ENCODE measurements at places on chromosomes 5 and 9.

DNA sequence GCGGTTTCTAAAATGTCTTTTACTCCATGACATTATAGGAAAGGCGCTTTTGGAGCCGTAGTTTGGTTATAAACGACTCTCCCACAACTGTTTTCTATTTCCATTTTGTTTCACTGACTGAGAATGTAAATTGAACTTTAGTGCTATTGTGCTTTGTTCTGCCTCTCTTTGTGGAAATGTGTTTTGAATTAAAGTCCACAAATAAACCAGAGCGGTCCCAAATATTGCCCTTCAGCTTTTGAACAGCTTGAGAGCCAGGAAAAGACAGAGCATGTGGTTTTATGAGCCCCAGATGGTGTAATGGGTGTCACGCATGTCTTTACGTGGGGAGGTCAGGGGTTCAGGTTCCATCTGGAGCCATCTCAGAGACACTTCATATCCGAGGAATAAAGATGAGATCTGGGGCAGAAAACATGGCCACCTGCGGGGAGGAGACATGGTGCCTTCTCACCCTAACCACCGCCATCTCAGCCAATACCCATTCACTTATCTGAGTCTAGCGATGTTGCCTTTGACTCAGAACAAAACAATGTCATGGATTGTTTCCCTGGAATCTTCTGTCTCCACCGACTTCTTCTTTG is 42.5 kb upstream of the ROR2 start:
- DNase-seq = no peak

- DNase-seq = no peak
Observed at GRCh38 chr5:60024104-60024503, 130.6 kb upstream of the PDE4D start.

- no peak for DNase-seq
Observed at GRCh38 chr9:95666096-95666784, 149.5 kb upstream of the PTCH1 start.

GRCh38 chr9:123583646-123584045 is 227.6 kb downstream of the CRB2 start:
- no peak for DNase-seq

DNA sequence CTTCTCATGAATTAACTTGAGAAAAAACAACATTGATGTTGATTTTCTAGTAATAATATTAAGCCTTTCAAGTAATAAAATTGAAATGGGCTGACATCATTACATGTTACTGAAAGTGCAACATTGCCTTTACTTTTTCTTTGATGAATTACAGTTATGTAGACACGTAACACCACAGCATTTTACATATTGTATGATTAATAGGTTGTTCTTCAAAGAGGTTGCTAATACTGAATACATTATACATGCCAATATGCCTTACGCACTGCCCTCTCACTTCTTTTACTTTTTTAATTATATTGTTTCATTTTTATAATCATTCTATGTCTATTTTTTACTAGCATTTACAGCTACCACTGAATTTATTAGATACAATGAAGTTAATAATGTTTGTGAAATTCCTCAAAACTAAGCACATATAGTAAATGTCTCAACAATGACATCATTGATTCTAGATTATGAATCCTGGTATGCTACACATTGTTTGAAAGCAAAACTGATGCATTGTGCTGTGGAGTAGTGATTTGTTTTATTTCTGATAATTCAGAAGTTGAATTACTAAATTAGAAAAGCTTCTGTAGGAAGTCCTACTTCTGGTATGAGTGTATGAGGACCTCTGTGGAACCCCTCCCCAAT is 464.4 kb upstream of the IZUMO3 start:
- DNase-seq = no peak

DNA sequence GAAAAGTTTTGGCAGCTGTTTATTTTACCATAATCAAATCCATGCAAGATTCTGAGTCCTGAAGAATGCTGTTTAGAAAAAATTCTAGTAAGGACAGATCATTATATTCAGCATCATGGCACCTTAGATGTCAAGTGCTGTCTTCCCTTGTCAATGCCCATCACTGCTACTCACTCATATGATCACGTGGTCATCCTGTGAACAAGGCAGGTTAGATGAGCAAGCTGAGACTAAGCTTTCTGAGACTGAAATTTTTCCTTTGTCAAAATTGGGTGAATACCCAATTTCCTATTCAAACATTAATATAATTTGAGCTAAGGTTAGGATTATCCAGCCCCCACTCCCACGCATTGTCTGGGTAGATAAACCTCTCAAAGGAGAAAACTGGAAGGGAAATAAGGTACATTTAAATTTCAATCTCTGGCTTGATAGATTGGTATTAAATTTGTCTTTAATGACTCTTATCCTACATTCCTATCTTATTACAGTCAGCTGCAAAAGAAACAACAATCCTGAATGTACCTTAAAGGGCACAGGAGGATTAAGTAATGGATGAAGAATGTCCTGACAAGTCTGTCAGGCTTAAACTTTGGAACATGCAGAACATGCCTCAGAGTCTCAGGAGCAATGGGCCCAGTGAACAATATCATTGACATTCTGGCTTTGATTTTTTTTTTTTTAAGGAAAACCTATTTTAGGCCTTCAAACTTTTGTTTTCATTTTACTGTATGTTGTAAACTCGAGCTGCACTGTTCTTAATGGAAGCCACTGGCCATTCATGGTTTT is 148.7 kb upstream of the RANBP3L start:
- DNase-seq = no peak

GRCh38 chr5:35783551-35783950 is 73.1 kb upstream of the IL7R start:
- DNase-seq = no peak

DNA sequence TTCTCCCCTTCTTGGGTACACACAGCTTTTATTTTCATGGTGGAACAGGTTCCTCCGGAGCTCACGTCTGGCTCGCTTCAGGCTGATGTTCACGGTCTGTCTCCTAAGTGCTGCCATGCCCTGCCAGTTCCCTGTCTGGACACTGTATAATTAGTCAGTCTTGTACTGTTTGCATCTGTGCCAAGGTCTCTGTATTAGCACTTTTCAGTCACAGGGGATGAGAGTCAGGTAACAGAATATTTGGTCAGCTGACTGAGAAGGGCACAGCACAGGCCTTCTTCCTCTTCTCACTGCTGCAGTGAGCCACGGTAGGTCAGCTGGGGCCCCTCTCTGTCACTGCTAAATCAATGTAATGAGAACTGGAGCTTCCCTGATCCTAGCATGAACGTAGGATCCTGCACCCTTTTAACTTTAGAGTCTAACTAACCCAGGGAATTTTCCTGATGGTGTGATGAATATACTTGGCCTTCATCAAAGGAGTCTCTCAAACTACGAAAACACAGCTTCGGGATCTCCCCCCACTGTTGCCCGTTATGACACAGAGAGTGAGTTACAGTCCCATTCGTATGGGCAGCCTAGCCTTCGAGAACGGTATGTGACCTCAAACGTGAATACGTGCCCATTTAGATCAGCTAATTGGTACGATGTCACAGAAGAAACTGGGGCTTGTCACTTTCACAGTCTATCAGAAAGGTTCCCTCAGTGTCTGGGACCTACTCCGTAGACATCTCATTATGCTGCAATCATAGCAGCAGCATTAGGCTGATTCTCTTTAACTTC is 354.1 kb upstream of the RFX3 start:
- no peak for DNase-seq

DNA sequence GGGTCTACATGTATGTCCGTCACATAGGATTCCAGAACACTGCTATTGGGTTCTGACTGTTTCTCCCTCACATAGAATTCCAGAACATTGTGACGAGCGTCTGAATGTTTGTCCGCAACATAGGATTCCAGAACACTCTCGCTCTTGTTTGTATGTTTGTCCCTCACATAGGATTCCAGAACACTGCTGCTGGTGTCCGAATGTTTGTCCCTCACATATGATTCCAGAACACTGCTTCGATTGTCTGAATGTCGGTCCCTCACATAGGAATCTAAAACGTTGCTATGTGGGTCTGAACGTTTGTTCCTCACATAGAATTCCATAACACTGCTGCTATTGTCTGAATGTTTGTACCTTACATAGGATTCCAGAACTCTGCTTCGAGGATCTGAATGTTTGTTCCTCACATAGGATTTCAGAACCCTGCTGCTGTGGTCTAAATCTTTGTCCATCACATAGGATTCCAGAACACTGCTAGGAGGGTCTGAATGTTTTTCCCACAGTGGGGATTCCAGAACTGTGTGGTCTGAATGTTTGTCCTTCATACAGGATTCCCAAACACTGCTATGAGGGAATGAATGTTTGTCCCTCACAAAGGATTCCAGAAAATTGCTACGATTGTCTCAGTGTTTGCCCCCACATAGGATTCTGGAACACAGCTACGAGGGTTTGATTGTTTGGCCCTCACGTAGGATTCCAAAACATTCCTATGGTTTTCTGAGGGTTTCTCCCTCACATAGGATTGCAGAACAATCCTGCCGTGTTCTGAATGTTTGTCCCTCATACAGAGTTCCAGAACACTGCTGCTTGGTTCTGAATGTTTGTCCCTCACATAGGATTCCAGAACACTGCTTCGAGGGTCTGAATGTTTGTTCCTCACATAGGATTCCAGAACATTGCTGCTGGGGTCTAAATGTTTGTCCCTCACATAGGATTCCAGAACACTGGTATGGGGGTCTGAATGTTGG is 220.5 kb downstream of the FOXD4L6 start:
- no peak for DNase-seq

GRCh38 chr5:1568201-1568979 is 44.6 kb upstream of the LPCAT1 start:
- no peak for DNase-seq

DNA sequence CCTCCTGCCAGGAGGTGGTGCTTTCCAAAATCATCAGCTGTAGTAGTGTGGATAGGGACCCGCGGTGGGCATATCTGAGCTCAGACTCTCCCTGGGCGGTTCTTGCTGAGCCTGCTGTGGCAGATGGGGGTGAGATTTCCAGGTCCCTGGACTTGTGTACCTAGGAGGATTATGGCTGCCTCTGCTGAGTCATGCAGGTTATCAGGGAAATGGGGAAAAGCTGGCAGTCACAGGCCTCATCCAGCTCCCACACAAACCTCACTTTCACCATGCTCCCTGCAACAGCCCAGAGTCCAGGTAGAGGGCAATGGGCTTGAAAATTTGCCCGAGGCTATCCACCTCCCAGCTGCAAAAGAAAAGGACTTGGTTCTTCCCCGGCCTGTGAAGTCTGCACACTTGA is 23.4 kb upstream of the MAMDC2 start:
- DNase-seq = no peak

DNA sequence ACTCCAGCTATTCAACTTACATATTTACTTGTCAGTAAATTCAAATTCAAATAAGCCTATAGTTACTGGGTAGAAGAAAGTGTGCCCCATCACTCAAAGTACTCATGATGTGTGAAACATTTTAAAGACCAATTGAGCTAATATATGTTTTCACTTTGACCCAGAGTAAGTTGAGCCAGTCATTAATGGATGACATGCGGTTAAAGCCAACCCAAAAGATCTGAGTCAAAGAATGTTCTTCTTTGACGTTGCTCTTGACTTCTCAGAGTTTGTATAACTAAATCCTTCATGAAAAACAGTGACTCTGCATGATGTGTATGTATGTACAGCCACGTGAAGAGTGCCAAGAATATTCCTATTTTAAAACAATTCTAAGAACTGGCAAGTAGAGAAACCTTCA is 237.4 kb downstream of the NR2F1-AS1 start:
- DNase-seq = no peak

DNA sequence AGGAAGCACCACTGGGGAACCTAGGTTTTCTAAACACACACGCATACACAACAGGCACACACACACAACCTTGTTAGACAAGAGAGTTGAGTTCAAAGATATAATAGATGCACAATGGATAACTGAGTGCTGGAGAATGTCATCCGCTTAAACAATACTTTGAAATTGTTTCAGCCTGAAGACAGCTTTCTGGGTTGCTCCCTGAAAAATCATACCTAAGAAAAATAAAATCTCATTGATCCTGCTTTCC is 126.1 kb downstream of the TMEM161B start:
- no peak for DNase-seq

All from stimulated activated CD8-positive, alpha-beta memory T cell treated with anti-CD3 and anti-CD28 coated beads, Interleukin-4, amount 100 ng/mL, for 1 hour (primary cell).